ENCODE measurements at places on chromosomes 7 and 10.

DNA sequence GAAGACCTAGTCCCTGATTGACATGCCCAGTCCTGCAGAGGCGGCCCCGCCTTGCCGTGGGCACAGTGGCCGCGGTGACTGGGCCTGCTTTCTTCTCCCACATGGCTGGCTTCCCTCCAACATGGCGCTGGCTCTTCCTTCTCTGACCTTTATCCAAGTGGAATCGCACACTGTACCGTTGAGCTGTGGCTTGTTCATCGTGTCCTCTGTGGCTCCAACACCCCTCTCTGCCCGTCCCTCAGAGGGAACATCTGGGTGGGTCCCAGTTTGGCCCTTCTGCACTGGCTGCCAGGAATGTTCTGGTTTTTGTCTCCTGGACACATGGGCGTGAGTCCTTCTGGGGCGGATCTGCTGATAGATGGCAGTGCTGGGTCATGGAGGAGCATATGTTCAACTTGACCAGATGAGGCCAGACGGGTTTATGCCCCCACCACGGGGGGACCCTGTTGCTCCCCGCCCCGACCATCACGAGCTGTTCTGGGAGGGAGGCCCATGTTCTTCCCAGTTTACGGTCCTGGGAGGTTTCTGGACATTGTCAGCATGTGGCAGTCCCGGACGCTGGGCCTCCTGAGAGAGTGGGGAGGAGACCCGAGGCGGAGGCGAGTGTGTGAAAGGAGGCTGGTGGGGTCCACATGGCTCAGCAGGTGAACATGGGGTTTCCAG lies 63.5 kb downstream of the LHPP start:
- no peak for DNase-seq

GRCh38 chr10:66538908-66539307 lies 386.9 kb upstream of the LRRTM3 start:
- DNase-seq: no peak

DNA sequence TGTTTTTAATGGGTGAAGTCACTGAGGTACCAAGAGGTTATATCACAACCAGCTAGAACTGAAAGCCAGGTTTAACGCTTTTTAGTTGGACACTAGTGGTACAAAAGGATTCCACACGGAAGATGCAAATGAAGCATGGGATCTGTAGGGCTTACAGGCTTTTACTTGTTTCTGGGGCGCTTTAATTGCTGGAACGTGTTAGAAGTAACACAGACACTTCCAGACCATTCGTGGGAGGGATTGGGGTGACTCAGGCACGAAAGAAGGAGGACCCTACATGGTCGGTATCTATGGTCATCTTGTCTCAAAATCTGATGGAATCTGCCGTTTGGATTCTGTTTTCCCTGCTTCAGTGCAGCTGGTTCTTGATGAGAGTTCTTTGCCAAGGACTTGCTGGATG lies 1.0 kb downstream of the YKT6 start:
- no peak for DNase-seq

- DNase-seq: no peak
These were observed 42.8 kb downstream of the ARHGAP21 start for GRCh38 chr10:24680647-24681524.

GRCh38 chr7:51006483-51007235 lies 224.0 kb upstream of the GRB10 start:
- DNase-seq: no peak

DNA sequence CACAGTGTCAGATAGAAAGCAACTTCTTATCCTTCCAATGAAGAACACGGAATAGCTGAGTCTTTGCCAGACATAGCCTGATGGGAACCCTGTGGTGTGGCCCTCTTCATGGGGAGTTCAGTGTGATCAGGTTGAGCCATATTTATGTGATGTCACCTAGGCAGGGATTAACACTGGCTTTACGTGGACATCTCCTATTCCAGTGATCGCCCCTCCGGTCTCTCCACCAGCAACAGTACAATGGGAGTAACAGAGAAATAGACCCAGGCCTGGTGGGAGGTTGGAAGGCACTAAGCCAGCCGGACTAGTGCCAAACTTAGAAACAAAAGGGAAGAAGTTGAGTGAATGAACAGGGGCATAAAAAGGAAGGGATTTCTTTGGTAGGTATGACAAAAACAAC lies 358.1 kb downstream of the PRPF18 start:
- DNase-seq: no peak

DNA sequence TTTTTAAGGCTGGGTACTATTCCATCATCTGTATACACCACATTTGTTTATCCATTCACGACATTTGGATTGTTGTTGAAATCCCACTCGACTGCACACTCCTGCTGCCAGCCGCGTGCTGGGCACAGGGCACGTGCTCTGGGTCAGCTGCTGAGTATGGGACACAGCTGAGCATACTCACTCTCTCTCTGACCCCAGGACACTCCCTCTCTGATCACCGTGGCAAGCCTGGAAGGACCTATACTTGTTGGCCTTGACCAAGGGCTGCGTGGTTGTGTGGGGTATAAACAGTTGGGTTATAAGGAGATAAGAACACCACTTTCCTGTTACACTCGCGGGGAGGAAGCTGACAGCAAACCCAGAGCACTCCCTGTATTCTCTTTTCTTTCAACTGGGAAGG lies 153.0 kb upstream of the RHEB start:
- no peak for DNase-seq

- no peak for DNase-seq
These were observed 356.3 kb upstream of the GALNT17 start for GRCh38 chr7:70775570-70776156.

- DNase-seq: no peak
These were observed 287.0 kb upstream of the IGFBP3 start for GRCh38 chr7:46207931-46208634.

GRCh38 chr10:81920213-81920829 lies 45.3 kb downstream of the NRG3 start:
- no peak for DNase-seq

DNA sequence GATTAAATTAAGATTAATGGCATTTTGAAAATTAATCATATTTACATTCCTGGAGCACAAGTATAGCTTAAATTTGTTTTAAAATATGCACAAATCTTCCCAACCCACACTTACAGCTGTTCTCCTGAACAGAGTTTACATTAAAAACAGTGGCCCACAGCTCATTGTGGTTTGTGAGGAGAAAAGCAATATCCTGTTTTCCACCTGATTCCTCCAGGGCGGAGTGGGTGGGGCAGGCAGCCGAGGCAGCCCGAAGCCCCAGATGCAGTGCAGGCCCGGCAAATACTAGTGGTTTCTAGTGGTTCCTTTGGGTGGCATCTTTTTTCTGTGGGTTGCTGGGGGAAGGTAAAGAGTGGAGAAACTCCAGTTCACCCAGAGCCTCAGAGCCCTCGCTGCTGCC lies 280.8 kb downstream of the ARHGAP12 start:
- DNase-seq: no peak

GRCh38 chr7:107130487-107131220 lies 38.1 kb upstream of the HBP1 start:
- no peak for DNase-seq

GRCh38 chr10:23174074-23174976 lies 17.8 kb upstream of the PTF1A start:
- no peak for DNase-seq

DNA sequence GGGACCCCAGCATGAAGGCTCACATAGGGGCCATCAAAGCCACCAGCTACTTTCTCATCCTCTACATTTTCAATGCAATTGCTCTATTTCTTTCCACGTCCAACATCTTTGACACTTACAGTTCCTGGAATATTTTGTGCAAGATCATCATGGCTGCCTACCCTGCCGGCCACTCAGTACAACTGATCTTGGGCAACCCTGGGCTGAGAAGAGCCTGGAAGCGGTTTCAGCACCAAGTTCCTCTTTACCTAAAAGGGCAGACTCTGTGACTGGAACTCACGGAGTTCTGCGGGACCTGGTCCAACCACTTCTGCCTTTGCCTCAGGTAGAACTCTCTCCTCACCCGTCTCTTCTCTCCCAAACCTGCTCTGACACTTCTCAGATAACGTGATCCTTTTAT lies 945 bp downstream of the TAS2R40 start:
- no peak for DNase-seq
